ENCODE measurements at places on chromosomes 4 and X. TPM values are rescaled to one million over a fixed set of nuclear protein-coding genes. Genes with fewer than 3 reads are reported as not detected.
A peak's percentile ranks its signal among the peaks of the same experiment; 100 is the strongest.

The SLC26A1 gene
- 0.41 TPM for total RNA-seq

The FATE1 gene
- total RNA-seq, result not detected

The NALF2 gene
- total RNA-seq, result not detected

The ALAS2 gene
- total RNA-seq, result not detected

The TACR3 gene
- total RNA-seq, result not detected

The MAPK10 gene
- not detected for total RNA-seq

The ZNF157 gene
- total RNA-seq, result not detected

DNA sequence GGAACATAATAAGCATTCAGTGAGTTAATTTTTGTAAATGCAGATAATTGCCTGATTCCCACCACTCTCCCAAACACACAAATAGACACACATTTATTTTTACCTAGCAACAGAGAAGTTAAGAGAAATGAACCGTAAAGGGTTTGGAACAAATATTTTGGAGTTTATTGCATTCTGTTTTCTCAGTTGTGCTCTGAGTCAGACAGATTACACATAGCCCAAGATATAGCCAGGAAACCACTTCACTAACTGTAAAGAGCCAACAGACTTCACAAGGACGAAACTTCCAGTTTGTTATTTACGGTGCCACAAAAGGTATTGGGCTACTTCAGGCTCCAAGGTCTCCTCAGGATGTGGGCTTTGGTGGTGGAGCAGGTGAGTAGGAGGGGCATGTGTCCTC is 217.0 kb downstream of the BMPR1B start:
- peak; percentile 28 for DNase-seq

DNA sequence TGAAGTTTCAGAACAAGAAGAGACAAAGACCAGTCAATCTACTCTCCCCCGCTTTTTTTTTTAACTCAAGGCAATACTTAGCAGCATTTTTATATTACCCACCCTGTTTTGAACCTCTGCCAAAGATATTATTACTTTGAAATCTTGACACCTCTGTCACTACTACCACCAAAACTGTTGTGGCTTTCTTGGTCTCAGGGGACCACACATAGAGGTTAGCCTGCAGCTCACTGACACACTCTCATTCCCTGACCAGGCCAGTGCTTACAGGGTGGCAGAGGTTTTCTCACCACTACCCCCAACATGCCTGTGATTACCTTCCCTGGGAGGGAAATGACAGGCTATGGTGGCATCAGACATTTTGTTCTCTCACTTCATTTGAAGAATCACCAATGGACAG is 137.4 kb upstream of the STIM2 start:
- no peak for DNase-seq

GRCh38 chrX:17944833-17945497 is 83.9 kb upstream of the RAI2 start:
- peak; percentile 7 for DNase-seq

DNA sequence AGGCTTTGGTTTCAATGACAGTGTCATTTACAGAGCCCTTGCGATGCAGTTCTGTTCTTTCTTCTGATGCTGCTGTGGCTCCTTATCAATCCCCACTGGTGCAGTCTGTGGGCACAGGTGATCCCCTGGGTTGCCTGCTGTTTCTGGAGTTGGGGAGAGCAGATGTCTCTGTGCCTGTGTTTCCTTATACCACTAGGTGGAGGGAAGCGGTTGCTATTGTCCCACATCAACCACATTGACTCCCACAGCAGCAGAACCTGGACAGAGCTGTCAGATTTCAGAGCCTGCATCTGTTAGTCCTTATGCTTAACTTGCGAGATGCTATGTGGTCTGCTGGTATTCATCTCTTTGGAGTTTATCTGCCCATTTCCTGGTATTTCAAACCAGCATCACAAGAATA is 57.7 kb downstream of the NEIL3 start:
- no peak for DNase-seq

DNA sequence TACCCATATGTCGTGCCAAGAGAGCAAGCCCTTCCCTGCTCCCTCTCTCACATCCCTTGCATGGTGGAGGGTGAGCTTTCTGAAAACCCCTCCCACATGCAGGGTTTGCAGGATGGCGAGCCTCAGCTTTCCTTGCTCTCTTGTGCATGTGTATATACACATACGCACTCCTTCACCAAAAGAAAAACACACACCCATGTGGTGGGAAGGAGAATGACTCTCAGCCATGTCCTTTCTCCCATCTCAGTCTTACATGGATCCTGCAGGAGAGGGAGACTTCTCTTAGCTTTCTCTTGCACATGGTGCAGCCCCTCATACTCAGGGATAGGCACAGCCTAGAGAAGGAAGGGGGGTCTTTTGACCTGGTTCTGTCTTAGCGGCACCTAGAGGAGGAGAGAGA is 81.1 kb downstream of the CLCN5 start:
- no peak for DNase-seq

DNA sequence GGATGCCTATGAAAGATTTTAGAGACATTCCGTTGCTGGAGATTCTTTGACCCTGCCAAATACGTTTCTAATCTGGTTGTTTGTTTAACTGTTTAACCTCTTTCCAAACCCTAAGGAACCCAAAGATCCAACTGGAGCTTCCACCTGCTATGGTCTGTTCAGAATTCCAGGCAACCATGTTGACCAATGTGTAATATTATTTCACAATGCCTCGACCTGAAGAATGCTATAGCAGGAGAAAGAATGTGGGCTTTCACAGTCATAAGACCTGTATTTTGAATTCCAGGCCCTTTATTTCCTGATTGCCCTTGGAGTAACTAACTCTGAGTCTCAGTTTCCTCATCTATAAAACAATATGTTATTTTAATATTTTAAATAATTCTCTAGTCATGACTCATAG is 90.8 kb downstream of the COL25A1 start:
- DNase-seq, result no peak

GRCh38 chr4:148435654-148436406 is 6.4 kb downstream of the NR3C2 start:
- DNase-seq, result no peak

DNA sequence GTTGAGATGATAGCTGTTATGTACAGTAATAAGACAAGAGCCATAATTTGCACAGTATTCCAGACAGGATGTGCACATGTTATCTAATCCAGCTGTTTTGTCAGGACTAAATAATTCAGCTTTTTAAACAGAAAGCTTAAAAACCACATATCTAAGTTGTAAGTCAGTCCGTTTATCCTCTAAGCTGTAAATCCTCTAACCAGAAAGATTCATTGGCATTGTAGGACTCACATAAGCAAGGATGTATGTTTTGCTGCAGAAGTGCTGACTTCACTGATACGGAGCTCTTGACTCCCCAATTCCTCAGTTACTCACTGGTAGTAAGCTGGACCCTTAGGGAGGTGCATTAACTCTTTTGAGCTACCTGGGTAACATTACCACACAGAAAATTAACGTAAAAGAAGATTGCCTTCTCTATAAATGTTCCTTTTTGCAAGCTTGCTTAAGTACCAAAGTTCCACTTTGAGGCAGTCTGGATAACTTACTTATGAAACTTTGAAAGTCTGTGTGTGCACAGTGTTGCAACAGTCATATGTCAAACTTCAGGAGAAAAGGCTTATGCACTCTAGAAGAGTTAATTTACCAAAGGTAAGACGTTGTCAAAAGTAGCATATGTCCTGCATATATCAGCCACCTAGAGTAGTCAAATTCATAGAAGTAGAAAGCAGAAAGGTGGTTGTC is 58.3 kb upstream of the MAGEB2 start:
- no peak for DNase-seq

DNA sequence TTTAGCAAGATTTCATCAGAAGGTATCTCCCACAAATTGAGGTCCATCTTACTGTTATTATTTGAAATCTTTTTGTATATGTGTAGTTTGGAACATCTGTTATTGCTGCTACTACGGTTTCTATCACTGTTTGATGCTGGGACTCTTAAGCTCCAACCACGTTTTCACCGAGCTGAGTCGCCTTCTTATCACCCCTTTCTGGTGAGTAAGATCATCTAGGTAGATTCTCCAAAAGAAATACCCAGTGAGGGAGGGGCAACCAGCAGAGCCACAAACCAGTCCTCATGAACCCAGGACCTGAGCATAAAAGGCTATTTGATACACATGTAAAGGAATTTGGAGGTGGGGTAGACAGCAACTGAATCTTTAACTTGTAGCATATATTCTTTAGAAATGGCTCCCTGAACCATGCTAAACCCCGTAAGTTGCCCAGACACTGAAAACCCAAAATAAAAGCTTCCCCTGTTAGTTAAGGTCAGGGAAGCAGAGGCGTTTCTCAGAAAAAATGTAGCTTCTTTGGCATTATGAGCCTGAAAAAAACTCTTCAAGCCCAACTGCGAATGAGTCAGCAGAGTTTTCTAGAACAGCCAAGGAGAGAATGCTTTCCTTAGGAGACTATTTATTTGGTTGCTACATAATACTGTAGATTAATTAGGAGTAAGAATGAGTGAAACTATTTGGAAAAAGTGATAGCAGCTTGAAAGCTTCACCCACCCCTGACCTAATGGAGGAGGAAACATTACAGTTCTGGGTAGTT is 53.8 kb upstream of the ATXN3L start:
- DNase-seq, result no peak

DNA sequence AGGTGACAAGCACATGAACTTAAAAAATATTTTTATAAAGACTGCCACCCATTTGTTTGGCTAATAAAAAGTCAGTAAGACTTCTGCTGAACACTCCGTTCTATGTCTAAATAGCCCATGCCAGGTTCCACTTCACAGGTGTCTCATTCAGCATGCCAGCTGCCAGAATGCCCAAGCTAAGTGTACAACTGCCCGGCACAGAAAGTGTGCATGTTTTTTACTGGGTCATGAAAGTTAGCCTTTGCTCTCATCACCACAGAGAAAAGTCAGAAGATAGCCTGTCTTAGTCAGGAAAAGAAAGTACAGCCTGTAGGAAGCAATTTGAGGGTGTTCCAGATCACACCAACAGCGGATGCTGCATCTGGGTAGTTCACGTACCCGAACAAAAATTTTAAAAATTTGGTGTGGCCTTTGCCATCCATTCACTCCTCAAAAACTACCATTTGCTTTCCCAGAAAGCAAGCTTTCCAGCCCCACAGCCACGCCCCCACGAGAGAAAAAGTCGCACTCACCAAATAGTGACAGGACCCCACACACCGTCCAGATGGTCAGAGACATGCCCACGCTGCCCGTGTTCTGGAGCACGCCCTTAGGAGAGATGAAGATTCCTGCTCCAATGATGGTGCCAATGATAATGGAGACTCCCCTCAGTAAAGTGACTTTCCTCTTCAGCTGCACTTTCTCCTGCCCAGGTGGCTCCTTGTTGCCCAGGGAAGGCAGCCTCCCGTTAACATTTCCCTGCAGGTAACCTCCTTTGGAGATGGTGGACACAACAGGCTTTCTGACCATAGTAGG is 671 bp downstream of the SLC7A11 start:
- peak; percentile 49 for DNase-seq

- DNase-seq, result no peak
Observed at GRCh38 chrX:134461437-134461836, 1.5 kb downstream of the HPRT1 start.

GRCh38 chr4:1600811-1601532 is 83.1 kb downstream of the FAM53A start:
- no peak for DNase-seq

GRCh38 chrX:11739776-11740175 is 18.3 kb upstream of the MSL3 start:
- no peak for DNase-seq

DNA sequence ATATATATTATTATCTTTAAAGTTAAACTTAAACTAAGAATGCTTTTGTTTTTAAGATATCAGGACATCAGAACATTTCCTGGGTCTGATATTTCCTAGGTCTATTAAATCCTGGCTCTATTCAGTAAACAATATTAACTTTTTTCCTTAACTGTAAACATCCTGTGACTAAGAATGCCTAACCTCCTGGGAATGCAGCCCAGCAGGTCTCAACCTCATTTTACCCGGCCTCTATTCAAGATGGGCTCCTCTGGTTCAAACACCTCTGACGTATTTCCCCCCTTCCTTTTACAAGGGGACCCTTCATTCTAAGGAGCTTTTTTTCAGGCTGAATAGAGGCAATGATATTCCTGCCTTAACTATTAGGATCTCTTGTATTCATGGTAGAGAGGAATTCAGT is 35.8 kb upstream of the DYNLT3 start:
- DNase-seq, result peak; percentile 16

GRCh38 chrX:118963159-118963558 is 11.3 kb upstream of the LONRF3 start:
- DNase-seq, result no peak

DNA sequence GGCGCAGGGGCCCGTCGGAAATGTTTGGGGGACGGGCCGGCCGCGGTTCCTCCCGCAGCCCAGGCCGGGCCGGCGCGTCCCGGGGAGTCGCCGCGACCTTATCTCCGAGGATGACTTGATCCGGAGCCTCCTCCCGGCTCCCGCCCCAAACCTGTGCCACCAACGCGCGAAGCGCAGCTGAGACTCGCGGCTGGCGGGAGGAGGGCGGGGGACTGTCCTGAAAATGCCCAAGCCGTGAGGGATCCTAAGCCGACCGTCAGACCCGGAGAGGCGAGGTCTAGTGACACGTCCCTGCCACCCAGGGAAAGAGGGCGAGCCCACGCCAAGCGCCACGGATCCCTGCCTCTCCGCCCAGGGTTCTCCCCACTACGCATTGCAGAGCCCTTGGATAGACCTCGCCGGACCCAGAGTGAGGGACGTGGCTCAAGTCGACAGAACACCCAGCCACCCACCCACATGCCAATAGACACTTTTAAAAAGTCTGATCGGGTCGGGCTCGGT is 26.9 kb downstream of the UTP14A start:
- no peak for DNase-seq

GRCh38 chr4:138522366-138522765 is 280.2 kb upstream of the SLC7A11 start:
- peak; percentile 16 for DNase-seq

DNA sequence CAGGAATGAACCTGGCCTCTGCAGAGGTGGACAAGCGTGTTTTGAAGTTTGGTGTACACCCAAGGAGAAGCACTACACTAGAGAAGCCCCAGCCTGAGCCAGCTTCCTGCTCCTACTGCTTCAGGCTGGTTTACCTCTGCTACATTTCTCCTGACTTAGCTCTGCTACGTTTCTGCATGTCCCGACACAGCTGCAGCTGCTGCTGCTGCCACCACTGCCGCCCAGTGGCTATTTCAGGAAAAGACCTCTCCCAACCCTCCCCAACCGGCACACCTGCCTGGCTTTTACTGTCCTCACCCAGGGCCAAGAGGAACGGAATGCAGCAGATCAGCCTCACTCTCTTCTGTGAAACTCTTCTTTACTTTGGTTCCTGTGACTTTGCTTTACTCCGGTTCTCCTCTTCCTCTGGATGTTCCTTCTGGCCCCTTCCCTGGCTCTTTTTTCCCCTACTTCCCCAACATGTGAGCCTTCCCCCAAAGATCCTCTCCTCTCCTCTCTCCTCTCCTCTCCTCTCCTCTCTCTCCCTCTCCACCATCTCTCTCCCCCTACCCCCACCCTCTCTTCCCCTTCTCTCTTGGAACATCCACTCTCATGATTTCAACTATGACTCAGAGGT is 3.1 kb upstream of the P2RY4 start:
- DNase-seq, result peak; percentile 36

Measured in A172 (cell line).